Fibroblast of mammary gland (primary cell): ENCODE measurements at places on chromosomes 4 and X.

DNA sequence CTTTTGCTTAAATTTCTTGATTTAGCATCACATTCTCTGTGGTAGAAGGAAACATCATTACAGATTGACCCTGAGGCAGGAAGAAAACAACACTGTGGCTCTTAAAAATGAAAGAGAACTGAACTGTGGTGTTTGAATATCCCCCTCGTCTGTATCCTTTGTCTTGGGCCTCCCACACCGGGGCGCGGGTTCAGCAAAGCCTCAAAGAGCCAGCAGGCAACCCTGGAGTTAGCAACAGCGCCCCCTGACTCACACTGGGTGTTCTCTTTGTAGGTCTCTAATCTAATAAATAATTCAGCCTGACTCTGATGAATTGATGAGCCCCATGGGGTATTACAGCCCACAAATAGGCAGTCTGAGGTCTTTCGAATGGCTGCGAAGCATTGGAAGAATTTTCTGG is 46.1 kb upstream of the CTSO start:
- DNase-seq: peak; percentile 29

DNA sequence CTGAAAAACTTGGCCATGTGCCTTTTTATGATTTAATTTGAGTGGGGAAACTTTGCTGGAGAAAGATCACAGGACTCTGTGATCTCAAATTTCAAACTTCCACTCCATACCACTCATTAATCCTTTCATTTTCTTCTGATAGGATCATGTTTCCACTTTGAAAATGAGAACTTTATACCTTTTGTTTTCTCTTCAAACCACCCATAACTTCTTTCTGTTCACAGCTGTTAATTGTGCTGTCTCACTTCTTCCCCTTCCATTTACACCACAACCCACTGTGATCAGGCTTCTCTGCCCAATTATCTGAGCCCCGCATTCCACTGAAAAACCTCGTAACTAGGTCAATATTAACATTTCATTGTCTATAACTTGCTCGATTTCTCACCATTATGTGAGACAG is 47.0 kb upstream of the ARSJ start:
- no peak for DNase-seq

GRCh38 chr4:79266136-79266535 is 59.7 kb downstream of the NAA11 start:
- no peak for DNase-seq

GRCh38 chr4:1130316-1131186 is 17.2 kb upstream of the RNF212 start:
- DNase-seq: peak; percentile 79

DNA sequence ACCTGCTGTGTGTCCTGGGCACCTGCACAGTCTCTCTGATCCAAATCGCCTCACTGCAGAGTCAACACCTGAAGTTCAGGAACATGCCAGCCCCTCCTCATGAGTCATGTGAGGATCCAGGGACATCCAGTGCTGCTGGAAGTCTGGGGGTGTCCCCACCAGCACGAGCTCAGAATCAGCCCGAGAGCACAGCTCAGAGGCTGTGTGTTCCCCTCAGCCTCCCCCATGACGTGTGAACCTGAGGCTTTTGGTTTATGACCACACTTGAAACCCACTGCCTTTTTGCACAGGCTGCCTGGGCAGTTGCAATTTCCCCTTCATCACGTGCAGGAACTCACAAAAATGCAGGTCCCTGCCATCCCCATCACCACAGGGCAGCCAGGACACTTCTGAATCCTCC is 47.1 kb downstream of the PPP2R2C start:
- DNase-seq: no peak

DNA sequence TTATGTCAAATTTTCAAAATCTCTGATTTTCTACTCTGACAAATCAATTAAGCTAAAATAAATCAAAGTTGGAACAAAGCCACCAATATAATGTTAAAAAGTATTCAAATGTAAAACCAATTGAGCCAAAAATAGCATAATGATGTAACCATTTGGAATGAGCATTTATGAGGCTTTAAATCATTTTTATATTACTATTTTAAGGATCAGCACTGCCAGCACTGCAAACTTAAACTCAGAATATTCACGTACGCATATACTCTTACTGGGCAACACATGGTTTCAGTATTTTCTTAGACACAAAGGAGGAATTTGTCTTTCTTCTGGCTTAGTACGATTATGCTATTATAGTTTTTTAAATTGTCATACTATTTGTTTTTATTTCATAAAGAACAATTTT is 52.2 kb downstream of the AFAP1 start:
- no peak for DNase-seq

GRCh38 chrX:23616361-23616760 is 50.9 kb upstream of the PRDX4 start:
- DNase-seq: peak; percentile 34
